ENCODE measurements at places on chromosomes 2 and 18.

DNA sequence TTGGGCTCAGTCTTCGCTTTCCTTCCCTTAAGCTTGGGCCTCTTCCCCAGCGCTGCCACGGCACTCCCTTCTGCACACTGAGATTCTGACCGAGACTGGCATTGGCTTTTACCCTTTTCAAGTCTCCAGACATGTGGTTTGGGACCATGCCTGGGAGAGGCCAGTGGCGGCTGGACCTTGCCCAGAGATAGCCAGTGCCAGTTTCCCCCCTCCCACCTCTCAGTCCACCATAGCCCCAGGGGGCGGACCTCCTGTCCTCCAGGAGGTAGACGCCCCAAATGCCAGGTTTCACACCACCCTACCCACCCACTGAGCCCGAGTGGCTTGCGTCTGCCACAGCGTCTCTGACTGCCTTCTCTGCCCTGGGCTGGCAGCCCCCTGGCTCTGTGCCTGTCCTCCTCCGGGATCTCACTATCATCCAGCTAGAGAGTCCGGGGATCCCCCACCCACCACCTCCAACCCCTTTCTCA is 47.7 kb downstream of the INPP5D start:
- no peak for DNase-seq

GRCh38 chr2:239168575-239168974 is 232.2 kb downstream of the HDAC4 start:
- DNase-seq, result no peak

DNA sequence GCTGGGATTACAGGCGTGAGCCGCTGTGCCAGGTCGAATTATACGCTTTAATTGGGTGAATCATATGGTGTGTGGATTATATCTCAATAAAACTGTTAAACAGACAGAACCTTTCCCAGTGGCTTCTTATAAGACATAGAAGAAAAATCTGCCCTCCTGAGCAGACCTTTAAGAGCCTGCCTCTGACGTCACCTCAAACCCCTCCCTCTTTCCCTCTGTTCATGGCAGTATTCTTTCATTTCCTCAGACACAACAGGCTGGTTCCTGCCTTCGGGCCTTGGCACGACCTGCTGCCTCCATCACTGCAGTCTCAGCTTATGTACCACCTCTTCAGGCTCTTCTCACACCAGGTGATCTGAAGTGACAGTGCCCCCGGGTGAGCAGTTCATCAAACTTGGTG is 14.0 kb upstream of the PDIA6 start:
- DNase-seq, result no peak

DNA sequence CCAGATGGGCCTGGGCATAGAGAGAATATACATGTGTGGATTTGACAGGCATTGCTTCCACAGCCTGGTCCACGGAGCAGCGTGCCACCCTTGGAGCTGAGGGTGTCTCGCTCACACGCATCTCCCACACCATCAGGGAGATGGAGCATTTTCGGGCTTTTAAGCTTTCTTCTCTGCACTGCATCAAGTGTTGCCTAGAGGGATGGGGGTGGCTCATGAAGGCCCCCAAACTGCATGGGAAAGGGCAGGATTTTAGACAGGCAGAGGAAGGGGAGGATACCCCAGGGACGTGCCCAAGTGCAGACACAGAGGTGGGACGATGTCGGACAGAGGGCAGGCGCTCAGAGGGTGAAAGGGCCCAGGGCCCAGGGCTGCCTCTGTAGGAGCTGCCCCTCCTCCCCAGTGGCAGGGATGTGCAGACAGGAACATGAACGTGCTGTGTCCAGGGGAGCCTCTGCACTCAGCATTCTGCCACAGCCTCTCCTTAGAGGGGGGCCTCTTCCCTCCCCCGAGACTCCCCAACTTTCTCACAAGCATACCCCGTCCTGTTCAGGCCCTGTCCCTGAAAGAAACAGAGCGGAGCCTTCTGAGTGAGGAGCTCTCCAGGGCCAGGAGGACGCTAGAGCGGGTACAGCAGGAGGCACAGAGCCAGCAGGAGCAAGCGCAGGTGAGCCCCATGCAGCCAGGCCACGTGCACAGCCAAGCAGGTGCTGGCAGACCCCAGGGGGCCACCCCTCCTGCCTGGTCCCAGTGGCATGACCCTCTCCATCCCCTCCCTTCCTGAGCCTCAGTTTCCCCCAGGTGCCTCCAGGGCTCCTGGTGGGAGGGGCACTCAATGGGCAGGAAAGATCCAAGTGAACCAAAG is 42.9 kb upstream of the SNED1 start:
- no peak for DNase-seq

DNA sequence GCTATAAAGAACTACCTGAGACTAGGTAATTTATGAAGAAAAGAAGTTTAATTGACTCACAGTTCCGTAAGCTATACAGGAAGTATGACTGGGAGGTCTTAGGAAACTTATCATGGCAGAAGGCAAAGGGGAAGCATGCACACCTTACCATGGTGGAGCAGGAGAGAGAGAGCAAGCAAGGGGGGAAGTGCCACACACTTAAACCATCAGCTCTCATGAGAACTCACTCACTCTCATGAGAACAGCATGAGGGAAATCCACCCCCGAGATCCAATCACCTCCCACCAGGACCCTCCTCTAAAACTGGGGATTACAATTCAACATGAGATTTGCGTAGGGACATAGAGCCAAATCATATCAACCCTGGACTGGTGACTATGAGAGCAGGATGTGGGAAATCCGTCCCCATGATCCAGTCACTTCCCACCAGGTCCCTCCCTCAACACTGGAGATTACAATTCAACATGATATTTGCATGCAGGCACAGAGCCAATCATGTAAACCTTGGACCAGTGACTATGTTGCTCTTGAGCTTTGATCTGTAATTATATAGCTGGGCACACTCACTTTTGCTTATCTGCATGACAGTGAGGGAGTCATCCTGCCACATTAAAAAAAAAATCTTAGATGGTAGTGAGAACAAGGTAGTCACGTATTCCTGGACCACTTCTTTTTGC is 12.9 kb downstream of the ADAM23 start:
- DNase-seq, result no peak

DNA sequence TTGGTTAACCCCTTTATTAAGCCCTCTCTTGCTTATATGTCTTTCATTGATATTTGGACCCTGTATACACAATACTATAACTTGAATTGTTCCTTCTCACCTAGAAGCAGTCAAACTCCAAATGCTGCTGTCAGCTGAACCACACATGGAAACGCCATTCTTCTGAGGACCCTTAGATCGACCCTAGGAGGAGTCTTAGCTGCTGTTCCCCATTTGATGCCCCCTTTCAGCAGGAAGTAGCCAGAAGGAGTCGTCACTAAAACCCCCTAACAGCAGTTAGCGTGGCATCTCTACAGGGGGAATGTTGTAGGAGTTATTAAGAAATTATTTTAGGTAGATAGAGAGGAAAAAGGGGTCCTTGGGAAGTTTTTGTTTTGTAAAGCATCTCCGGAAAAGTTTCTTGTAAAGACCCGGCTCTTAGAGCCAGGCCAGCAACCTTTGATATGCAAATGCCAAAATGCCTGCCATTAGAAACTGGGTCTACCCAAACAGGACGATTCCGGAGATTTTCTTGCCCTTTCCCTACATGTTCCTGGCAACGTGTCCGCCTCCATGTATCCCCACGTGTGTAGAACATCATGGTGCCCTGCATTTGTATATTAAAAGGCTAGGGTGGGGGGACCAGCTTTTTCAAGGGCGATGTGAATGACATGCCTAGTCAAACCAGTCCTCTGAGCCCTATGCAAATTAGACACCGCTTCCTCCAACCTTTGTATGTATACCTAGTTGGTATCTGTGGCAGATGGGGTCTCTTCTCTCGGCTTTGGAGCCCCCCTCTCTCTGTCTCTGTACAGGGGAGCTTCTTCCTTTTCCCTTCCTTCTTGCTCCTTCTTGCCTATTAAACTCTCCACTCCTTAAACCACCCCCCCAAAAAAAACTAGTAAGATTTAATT is 638.4 kb upstream of the POU3F3 start:
- DNase-seq, result no peak

DNA sequence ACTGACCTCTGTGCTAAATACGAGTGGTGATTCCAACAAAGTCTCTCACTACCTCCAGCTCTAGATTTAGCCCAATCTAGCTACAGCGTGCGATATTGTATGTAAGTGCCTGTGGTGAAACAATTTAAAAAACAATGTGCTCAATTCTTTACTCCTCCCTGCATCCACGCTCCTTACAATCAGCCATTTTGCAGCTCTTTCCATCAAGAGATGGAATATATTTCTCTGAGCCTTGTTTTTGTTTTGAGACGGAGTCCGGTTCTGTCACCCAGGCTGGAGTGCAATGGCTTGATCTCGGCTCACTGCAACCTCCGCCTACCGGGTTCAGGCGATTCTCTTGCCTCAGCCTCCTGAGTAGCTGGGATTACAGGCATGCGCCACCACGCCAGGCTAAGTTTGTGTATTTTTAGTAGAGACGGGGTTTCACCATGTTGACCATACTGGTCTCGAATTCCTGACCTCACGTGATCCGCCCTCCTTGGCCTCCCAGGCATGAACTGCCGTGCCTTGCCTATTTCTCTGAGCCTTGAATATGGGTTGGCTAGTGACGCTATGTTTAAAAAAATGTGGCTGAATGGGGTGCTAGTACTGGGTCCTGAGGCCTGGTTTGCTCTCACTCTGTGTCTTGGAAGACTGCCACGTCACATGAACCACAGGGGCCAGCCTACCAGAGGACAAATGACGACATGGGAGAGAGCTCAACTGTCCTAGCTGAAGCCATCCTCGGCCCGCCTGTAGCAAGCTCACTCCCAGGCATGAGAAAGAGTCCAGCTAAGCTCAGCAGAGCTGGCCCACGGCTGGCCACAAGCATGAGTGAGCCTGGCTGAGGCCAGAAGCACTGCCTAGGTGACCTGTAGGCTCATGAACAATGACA is 14.8 kb downstream of the WDFY1 start:
- no peak for DNase-seq

DNA sequence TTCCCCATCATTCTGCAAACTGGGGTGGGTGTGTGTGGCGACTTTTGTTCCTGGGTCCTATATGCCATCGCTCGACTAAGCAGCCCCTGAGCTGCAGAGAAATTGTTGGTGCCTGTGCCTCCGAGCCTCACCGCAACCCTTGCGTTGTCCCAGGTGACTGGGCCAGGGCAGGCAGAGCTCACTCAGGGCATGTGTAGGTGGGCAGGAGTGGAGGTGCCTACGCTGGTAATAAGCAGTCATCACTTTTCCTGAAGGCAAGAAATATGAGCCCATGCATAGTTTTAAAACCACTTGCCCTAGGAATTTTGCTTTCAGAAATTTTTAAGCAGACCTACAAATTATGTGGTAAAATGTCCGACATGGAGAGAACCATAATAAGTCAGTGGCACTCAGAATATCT is 197.8 kb downstream of the SMAD7 start:
- no peak for DNase-seq

Data from GM13976 (cell line).